Stimulated activated CD4-positive, alpha-beta T cell treated with anti-CD3 and anti-CD28 coated beads, Interleukin-1b, Interleukin-23, amount 100 ng/mL, for 1 hour (primary cell): ENCODE measurements at places on chromosomes 6 and 20.
A peak's percentile ranks its signal among the peaks of the same experiment; 100 is the strongest.

GRCh38 chr6:168226902-168227318, 92.7 kb downstream of the DACT2 start:
- no peak for DNase-seq

GRCh38 chr6:130412556-130413290, 46.9 kb downstream of the TMEM200A start:
- DNase-seq, result no peak

DNA sequence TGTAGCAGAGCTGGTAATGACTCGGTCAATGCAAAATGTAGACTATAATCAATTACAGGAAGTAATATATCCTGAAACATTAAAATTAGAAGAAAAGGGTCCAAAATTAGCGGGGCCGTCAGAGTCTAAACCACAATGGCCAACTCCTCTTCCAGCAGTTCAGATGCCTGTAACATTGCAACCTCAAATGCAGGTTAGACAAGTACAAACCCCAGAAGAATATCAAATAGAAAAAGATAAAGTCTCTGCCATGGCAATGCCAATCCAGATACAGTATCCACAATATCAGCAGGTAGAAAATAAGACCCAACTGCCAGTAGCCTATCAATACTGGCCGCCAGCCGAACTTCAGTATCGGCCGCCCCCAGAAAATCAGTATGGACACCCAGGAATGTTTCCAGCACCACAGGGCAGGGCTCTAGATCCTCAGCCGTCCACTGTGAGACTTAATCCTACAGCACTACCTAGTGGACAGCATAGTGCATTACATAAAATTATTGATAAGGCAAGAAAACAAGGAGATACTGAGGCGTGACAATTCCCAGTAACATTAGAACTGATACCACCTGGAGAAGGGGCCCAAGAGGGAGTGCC, 158.4 kb downstream of the GPX5 start:
- no peak for DNase-seq

- no peak for DNase-seq
Observed at GRCh38 chr20:444117-444516, 18.2 kb downstream of the TBC1D20 start.

DNA sequence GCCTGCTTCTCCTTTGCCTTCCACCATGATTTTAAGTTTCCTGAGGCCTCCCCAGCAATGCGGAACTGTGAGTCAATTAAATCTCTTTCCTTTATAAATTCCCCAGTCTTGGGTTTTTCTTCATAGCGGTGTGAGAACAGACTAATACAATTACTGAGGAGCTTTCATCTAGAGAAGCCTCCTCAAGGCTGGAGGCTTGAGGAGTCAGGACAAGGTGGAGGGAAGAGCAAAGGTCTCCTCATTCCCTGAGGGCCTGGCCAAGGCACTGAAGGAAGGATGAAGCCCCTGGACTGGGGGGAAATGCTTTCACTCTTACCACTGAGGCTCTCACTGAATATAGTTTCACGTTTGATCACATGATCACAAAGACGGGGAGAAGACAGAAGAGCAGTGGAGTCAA, 118.2 kb downstream of the MAN1A1 start:
- DNase-seq, result no peak

- no peak for DNase-seq
Observed at GRCh38 chr6:120303527-120303926, 954.0 kb upstream of the MAN1A1 start.

DNA sequence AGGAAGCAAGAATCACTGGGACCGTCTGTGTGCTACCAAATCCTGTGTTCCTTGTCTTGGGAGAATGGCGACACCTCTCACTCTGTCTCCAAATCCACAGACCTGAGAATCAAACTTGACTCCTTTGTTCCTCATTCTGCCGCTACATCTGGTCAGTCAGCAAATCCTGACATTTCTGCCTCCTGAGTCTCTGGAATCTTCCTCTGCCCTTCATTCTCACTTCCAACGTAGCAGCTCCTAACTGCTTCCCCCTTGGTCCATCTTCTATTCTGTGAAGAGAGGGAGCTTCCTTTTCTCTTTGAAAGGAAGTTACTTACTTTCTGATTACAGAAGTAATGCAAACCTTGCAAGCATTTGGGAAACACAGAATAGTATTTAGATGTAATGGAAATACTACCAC, 37.7 kb downstream of the SYTL3 start:
- no peak for DNase-seq

DNA sequence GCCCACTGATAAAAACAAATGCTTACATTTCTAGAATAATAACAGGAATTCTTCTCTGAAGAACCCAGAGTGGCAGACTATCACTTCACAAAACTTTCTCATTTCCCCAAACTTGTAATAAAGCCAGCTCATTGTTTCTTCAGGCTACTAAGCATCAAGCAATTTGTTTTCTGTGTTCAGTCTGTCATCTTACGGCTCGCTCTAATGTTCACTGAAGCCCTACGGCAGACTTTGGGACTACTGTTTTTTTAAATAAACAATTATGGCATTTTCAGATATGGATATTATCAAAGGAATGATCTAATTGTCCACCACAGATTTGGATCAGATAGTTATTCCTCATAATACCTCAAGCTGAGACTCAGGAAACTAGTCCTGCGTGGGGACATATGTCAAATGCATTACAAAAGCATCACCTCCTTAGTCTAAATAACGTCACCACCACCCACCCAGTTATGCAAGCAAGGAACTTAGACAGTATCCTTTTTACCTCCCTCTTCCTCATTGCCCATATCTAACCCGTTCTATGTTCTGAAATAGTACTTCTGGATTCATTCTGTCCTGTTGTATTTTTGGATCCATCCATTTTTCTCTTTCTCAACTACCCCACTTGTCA, 415.1 kb downstream of the PLCB1 start:
- no peak for DNase-seq

GRCh38 chr6:3294921-3295871, 36.4 kb downstream of the PSMG4 start:
- DNase-seq, result no peak

DNA sequence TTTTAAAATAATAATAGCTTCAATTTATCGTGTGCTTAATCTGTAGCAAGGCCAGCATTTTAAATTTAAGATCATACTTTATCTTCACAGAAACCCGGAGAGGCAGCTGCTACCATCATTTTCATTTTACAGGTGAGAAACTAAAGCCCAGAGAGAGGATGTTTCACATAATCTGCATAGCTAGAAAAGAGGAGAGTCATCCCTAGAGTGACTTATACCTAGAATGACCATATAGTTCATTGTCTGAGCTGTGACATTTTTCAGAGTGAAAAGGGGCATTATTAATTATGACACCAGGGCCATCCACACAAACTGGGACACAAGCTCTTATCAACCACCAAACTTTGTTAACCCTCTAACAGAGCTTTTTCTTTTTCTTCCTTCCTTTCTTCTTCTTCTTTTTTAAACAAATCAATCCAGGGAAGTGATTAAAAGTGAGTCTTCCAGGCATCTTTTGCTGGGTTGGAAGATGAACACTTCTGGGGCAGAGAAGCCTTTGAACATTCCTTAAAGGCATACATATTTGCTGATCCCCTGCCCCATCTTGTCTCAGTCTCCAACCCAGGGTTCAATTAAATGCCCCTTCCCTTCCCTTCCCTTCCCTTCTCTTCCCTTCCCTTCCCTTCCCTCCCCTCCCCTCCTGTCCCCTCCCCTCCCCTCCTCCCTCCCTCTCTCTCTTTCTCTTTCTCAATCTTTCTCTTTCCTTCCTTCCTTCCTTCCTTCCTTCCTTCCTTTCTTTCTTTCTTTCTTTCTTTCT, 272.5 kb upstream of the JAG1 start:
- DNase-seq, result no peak

DNA sequence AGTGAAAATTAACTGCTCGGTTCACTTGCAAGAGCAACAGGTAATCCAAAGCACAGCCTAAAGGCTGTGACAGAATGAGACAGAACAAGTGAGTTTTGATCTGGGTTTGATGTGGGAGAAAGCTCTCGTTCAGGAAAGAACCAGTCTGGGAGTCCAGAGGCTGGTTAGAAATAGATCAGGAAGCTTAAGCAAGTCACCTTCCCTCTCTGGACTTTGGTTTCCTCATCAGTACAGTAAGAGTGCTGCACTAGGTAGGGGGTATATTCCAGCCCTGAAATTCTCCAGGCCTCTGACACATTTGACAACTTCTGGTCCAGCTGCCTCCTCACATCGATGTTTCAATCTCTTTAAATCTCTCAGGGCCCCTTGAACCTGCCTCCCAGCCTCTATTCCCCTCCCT, 33.7 kb upstream of the MDGA1 start:
- no peak for DNase-seq

DNA sequence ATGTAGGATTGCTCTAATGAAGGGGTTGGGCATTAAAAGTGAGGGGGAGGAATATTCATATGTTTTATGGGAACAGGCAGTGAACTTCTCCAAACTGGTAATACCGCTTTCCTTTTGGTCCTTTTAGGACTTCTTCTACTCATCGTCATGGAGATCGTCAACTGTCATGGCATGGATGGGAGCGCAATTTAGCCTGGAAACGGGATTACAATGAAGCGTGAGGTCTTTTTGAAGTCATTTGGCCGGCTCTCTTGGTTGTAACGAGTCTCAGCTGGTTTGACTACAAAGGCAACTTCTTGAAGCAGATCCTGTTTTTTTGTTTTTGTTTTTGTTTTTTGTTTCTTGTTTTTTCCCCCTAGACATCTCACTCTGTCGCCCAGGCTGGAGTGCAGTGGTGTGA, 1.4 kb upstream of the HLA-E start:
- no peak for DNase-seq

DNA sequence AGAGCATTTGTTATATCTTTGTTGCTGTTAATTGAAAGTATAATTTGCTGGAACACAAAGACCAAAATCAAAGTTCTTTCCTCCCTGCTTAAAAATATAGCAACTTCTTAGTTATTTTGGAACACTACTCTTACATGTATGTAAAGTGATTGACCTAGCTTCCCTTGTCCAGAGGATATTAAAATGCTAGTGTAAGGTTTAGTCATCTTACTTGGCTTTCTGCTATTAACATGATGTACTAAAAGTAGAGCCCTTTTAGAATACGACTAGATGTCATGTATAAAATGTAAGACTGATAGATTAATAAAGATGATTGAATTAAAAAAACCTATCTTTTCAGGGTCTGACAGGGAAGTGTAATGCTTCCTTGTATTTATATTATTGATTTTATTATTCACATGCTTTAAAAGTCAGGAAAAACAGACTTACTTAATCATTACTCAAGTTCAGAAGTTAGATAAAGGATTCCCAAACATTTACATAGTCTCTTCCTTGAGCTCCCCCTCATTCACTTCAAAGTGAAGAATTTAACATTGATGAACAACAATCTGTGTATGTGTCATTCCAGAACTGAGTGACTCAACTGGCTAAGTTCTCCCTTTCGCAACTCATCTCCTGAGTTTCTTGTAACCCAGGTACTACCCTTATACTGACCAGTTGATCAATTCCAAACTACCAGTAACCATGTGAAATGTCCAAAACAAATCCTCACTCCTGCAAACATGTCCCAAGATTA, 50.9 kb downstream of the BTBD9 start:
- DNase-seq, result no peak

- no peak for DNase-seq
Observed at GRCh38 chr20:6884114-6884513, 116.6 kb downstream of the BMP2 start.

DNA sequence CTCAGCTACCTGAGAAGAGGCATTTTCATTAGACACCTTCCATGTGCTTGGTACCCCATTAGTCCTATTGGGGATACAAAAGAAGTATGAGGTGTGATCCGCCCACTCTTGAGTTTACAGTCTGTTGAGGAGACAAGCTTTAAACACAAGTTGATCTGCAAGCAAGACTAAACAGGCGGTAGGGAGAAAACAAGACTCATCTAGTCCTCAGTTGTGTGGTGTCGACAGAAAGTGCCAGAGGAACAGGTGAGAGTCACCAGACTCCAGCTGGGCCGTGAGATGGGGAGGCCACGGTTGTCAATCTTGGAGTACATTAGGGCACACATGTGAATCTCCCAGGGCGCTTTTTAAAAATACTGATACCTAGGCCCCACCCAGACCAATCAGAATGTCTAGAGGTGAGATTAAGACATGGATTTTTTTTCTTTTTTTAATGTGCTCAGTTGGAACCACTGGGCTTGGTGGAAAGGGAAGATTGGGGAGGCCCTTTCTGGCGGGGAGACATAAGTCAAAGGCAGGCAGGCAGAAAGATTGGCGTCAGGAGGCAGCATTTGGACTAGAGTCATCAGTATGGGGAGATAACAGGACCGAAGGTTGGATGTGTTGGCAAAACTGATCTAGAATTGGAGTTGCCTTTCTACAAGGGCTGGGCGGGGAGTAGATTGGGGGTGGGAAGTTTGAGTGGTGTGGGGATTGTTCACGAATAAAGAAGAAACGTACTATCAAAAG, 10.4 kb downstream of the E2F3 start:
- DNase-seq, result no peak

DNA sequence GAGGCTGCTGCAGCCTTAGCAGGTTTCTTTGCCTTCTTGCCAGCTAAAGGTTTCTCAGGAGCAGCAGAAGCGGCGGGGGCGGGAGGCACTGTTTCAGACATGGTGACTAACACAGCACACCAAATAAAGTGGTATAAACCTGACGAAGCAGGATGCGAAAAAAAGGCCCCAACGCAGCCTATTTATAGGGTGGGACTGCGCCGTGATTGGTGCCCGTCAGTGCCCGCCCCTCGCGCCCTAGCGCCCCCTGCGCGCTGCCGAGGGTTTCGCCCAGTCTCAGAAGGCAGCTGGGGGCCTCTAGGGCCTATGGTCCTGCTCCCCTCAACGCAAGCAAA, 55.0 kb downstream of the TRIM38 start:
- peak; percentile 67 for DNase-seq

DNA sequence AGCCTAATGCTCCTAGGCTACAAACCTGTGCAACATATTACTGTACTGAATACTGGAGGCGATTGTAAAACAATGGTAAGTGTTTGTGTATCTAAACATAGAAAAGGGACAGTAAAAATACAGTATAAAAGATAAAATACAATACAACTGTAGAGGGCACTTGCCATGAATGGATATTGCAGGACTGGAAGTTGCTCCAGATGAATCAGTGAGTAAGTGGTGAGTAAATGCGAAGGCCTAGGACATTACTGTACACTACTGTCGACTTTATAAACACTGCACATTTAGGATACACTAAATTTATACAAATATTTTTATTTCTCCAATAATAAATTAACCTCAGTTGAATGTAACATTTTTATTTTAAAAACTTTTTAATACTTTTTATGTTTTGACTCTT, 485.0 kb downstream of the MMUT start:
- no peak for DNase-seq

- no peak for DNase-seq
Observed at GRCh38 chr20:22887796-22888195, 147.3 kb upstream of the SSTR4 start.

GRCh38 chr20:38836991-38837390, 31.5 kb downstream of the PPP1R16B start:
- DNase-seq, result no peak

GRCh38 chr20:8127553-8128255, 4.4 kb upstream of the PLCB1 start:
- no peak for DNase-seq

DNA sequence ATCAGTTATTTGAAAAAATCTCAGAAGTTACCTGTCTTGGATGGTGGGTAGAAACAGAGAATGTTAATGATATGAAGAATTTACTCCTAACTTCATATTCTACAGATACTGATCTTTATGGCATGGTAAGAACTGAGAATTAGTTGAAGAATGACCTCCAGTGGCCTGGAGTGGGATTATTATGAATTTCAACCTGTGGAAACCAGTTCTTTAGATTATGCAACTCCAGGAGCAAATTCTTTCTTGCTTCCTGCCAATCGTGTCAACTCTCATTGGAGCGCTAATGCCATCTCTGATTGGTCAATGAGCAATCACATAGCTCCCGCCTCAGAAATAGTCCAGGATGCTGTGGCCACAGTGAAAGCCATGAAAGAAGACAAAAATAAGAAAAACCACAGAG, 40.6 kb downstream of the LYRM2 start:
- no peak for DNase-seq

- no peak for DNase-seq
Observed at GRCh38 chr6:169156108-169156792, 97.4 kb downstream of the THBS2 start.
